ENCODE measurements at places on chromosomes 6 and 20.

- peak; percentile 84 for DNase-seq
These were observed at the start of gene GINS1 for GRCh38 chr20:25407311-25408169. Gene GINS1 (plus strand): TSS chr20:25407673. CDS start chr20:25407821, 148 bp downstream.

DNA sequence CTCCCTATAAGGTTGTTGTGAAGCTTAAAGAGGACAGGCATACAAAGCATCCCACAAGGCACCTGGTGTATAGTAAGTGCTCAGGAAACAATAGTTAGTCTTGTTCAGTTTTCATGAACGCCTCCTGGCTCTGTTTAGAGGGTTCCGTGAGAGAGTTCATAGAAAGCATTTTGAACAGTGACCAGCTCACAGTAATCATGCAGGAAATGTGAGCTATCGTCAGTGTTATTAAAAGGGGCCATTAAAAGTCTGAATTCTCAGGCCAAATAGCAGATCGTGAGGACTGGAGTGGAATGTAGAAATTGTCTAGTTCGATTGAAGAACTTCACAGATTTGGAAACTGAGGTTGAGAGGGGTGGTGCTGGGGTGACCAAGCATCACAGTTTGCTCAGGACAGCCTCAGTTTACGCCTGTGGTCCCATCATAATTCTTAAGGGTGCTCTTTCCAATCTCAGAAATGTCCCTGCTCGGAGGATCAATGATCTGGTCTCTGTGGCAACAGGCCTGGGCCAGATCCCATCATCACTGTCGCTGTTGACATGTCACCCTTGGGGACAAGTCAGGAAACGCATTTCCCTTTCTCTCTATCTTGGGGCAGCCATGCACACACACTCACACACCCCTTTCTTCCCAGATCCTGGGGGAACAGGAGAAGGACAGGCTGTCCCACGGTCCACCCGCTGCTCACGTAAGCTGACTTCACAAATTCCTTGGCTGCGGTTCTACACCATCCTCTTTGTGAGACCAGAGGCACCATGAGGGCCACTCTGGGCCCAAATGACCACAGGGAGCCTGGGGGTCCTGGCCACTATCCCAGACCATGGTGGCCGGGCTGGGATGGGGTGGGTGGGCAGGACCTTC is 7.2 kb downstream of the TGM2 start:
- DNase-seq: no peak

- DNase-seq: no peak
These were observed 188.2 kb upstream of the ASCC3 start for GRCh38 chr6:101069191-101069795.

DNA sequence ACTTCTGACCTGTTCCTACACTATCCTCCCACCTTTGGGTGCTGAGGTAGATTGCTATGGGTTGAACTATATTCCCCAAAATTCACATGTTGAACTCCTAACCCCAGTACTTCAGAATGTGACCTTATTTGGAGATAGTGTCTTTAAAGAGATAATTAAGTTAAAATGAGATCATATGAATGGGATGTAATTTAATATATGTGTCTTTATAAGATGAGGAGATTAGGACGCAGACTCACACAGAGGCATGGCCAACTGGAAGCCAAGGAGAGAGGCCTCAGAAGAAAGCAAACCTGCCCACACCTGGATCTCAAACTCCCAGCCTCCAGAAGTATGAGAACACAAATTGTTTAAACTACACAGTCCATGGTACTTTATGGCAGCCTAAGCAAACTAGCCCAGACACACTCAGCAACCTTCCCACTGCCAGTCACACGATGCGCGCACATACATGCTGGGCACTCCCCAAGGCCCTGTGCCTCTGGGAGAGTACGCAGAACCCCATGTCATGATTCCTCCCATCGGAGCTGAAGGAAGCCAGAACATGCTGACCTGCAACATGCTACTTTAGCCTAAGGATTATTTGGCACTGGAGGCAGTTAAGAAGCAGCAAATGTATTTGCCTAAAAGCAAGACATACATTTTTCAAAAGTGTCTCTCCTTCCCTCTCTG is 8.9 kb upstream of the SLC22A1 start:
- no peak for DNase-seq

DNA sequence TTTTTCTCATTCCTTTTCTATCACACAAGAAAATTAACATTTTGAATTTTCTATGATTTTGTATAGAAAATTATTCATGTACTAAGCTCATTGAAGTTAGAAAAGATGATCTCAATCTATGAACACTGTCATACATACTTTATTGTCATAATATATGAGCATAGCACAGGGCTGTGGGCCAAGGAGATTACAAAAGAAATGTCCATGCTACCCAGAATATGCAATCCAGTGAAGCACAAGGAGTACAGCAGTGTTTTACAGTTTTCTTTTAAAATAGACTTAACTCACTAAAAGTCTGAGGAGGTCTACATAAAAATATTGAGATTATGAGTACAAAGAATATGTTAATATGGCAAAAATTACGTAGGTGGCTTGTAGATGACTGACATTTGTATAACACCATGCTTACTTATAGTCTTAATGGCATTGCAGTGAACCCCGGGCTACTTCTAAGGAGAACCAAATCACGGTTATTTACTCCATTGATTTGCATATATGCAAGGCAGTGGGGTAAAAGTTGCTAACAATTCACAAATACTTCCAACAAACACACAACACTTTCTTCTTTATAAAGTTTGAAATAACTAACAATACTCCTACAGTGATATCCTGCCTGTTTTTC is 257.1 kb downstream of the BCKDHB start:
- no peak for DNase-seq

DNA sequence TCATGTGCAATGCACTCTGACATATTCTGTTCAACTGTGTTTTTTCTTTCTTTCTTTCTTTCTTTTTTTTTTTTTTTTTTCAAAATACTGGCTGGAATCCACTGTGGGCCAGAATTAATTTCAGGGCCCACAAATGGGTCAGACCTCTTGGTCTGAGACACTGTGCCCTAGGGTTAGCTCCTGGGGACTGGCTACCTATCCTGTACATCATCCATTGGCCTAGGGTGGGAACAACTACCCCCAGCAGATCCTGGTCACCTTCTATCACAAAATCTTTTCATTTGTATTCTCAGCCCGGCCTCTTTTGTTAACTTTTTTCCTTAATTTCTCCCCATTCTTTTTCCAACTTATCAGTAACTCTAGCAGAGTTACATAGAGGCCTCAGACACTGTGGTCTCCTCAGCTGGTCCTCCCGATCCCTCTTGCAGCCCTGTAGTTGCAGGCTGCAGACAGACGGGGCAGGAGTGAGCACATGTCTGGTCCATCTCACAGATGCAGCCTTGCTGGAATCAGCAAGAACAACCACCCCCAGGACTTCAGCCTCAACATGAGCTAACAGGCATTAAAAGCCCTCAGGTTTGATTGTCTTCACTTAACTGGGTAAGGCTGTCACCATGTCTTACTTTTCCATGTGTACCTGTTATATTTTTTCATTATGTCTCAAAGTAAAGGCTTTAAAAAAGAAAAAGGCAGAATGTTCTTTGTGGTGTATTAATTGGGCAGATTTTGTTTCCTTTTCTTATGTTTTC is 41.3 kb downstream of the TXLNB start:
- peak; percentile 38 for DNase-seq

GRCh38 chr20:1472556-1473245 is 6.1 kb upstream of the NSFL1C start:
- DNase-seq: no peak

DNA sequence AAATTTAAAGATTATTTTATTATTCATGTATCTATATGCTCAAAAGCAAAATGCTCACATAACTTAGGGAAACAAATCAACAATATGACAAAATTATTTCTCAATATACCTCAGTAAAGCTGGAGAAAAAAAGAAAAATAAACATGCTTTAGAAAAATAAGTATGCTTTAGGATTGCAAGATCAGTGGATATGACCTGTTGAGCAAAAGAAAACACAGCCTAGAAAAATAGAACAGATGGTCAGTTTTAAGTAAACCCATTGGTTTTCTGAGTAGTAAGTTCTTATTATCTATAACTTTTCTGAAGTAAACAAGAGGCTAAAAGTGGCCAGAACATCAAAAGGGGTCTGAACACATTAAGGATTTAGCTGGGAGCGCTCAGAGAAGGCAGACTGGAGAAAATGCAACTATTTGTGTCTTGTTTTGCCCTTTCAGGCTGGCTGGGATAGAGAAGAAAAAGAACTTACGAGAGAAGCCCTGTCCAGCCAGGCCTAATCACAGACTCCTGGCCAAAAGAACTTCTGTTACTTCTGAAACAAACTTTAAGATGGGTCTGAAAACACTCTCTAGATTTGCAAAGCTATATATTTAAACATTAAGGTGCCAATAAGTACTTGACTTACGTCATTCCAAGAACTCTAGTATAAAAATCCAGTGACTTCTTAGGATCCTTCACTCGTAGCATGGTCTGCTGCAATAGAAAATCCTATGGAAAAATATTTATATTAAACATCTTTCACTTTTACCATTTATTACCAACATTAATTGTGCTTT is 16.5 kb downstream of the GLO1 start:
- DNase-seq: no peak

GRCh38 chr20:56839222-56839621 is 210.1 kb downstream of the TFAP2C start:
- no peak for DNase-seq

- no peak for DNase-seq
These were observed 27.1 kb upstream of the FBXO9 start for GRCh38 chr6:53038141-53038540.

DNA sequence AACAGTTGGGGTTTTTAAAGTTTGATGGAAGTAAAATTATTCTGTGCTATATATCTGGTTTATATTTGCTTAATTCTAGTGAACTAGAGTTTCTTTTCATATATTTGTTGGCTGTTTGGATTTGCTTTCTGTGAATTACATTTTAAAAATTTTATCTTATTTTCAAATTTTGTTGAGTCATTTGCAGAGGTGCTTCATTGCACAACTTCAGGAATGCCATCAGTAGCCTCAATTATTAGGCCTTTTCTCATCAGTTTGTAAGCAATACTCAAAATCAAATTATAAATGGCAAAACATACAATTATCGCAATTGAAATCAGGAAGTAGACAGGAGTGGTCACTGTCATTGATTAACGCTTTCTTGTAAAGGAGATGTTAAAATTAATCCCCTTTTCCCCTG is 96.9 kb downstream of the UBE3D start:
- DNase-seq: no peak

DNA sequence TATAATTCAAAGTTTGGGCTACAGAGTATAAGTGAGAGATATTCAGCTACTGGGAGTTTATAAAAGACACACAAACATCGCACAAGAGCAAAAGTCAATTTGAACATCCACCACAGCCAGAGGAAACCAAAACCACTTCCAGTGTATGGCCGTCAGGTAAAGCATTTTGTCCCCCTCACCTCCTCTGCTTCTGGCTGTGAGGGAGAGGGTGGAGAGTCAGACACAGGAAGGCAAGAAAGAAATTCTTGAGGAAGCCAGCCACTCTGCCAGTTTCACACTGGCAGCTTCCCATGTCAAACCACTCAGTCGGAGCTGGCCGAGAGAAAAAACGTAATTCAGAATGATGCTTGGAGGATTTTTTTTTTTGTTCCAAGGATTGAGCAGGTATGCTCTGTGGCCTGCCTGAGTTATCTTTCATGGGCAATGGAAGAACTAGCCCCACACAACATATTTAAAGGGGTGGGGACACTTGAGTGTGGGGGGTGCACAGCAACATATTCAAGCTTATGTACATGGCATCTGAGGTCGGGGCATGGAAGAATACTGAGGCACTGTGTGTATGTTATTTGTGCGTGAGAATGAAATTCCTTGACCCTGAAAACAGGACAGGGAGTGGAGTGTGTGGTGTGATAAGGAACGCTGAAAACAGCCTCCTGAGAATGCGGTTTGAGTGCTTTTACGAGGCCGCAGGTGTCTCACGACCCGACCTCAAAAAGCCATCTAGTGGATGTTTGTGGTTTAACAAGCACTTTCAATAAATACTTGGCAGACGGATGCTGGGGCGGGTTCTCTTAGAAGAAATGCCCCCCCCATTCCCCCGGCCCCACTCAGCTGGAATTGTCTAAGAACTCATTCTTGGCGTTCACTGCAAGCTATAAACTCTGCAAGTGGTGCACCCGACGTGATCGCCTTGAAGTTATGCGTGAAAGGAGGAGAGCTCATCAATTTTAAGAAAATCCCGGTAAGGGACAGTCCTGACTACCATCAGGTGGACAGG is 27.5 kb upstream of the ZBTB22 start:
- no peak for DNase-seq

DNA sequence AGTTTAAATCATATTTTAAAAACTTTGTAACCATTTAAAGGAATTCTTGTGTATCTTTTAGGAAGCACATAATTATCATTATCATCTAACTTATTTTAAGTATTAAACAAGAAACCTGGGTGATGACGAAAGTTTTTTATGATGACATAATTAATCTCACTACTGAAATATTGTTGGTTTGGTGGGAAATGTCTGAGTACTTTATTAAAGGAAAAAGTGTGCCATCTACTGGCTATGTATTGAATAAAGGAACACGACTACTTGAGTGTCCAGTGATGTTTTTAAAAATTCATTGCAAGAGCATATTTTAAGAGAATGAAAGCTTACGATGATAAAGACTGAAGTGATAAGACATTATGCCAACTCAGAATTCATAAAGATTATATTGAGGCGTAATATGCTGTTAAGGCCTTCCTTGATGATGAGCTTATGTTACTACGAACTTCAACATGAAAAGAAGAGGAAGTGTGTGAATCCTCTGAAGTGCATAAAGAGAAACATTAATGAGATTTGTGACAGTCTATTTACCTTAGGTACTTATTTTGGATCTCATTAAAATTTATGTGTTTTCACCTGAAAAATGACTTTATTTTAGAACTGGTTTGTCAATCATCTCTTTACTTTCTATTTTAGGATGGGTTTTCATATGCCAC is 12.0 kb upstream of the TRMT11 start:
- no peak for DNase-seq

- no peak for DNase-seq
These were observed 136.4 kb upstream of the PLCB4 start for GRCh38 chr20:8932192-8933165.

GRCh38 chr6:47447722-47448121 is 29.9 kb upstream of the CD2AP start:
- DNase-seq: no peak

- no peak for DNase-seq
These were observed 158.2 kb upstream of the PRND start for GRCh38 chr20:4563534-4563933.

DNA sequence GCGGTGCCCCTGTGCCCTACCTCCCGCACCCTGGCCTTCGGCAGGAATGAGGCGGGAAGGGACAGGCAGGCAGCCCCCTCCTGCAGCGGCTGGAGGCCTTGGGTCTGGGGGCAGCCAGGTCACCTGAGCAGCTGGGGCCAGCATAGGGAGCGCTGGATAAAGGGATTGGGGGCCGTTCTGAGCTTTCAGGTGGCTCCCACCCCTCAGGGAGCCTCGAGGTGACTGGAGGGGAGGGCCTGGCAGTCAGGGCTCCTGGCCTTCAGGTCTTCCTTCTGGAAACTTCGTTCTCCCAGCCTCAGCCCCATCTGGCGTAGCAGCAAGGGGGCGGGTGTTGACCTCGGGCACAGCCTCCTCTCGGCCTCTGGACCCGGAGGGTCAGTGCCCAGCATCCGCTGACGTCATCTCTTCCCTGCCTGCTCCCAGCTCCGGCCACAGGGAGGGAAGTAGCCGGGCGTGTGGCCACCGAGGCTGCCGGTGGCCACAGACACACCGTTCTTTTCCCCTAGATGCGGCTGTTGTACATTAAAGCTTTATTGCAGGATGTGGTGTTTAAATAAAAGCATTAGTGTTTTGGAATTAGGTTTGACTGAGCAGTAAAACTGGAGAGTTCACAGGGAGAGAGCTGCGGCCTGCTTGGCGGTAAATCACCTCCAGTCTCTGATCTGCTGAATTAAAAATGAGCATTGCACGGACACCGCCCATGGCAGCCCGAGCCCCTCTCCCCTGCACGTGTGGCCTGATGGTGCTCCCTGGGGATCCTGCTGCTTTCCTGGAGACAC is 80.0 kb upstream of the GATA5 start:
- DNase-seq: no peak

Measured in liver (tissue), 10 donors.